Right hindlimb (tissue), 1 donor: ENCODE measurements at places on chromosomes 2 and 18.

GRCh38 chr2:200905618-200906296, 16.6 kb downstream of the NIF3L1 start:
- peak; percentile 72 for DNase-seq

DNA sequence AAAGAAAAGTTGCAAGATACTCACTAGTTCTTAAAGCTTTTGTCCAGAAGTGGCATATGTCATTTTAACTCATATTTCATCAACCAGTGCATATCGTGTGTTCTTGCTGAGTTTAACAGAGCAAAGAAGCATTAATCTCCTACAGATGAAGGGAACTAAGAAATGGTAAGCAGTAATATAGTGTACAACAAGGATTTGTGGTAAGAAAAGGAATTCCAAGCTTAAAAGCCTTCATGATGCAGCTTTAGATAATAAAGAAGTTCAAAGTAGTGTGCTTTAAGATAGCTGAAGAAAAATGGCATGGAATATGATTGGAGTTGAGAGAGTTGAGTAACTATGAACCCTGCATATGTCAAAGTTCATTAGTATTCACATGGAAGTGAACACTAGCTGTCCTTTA, 649.8 kb upstream of the FSHR start:
- no peak for DNase-seq

DNA sequence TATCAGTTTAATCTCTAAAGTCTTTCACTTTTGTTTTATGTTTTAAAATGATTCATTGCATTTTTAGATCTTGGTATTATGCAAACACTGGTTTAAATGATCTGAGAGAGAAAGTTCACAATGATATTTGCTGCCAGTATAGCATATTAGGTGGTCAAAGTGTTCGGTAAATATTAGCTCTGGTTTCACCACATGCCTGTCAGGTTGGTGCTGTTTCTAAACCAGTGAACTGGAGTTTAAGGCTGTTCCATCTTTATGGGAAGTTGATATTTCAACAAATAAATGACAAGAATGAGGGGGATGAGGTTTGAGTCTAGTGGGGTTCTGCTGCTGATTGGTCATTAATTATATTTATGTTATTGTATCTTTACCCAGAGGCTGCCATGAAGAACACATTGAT, 436.4 kb downstream of the DCDC2C start:
- DNase-seq: no peak

GRCh38 chr2:67054728-67055127, 342.4 kb upstream of the ETAA1 start:
- DNase-seq: no peak

DNA sequence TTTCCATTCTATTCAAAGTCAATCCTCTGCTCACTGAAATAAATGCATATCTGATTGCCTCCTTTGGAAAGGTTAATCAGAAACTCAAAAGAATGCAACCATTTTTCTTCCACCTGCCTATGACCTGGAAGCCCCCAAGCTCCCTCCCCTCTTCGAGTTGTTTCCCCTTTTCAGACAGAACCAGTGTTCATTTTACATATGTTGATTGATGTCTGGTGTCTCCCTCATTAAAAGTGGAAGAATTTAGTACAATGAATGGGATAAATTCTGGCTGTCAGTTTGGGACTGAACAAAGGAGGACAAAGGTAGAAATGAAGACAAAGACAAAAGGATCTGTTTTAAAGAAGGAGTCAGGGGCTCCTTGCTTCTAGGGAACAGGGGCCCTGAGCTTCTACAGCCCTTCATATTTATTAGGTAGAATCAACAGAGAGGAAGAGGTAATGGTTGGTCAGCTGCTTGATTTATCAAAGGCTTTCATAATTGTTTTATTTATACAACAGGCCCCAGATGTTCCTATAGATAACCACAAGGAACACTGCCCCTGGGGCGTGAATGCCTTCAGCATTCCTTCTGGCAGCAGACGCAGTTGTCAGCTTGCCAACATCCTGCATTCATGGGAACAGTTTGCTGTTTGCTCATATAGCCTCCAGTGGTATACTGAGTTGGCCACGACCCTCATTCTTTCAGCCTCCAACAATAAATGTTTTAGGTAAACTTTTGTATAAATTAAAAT, 949.8 kb upstream of the LRATD1 start:
- DNase-seq: no peak

DNA sequence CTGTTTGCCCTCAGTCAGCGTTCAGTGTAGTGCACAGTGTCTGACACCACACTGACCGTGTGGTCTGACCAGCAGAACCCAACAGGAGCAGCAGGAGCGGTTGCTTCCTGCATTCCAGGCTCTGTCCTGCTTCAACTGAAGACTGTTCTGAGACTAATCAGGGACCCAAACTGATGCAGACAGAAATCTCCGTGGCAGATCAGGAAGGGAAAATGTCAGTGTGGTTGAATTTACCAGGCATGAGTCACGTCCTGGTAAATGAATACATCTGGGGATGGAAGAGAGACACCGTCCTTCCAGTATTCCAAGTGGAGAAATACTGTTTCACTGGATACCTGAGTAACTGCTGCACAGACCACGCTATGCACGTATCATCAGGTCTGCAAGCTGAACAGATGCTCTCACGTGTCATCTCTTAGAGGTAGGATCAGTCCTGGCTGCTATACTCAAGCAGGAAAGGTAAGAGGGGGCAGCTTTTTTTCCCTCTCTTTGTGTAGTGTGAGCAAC, 223.6 kb upstream of the EPAS1 start:
- peak; percentile 40 for DNase-seq

- DNase-seq: no peak
Observed at GRCh38 chr18:78739882-78740677, 239.5 kb upstream of the SALL3 start.

DNA sequence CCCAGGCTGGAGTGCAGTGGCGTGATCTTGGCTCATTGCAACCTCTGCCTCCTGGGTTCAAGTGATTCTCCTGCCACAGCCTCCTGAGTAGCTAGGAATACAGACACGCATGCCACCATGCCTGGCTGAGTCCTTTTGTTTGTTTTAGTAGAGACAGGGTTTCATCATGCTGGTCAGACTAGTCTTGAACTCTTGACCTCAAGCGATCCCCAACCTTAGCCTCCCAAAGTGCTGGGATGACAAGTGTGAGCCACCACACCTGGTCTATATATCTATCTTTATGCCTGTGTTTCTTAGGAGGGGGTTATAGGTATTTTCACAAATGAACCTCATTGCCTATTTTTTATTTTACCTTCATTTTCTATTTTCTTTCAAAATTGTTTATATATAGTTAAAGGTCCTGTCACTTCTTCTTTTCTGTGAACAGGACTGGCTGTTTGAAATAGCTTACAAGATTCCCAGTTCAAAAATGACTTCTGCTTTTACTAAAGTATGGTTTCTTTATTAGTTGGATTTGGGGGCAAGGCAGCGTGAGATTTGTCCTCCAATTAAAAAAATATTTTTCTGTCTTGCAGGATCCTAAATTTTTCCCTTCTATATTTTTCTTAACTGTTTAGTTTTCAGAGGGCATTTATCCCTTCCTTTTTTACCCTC, 16.4 kb upstream of the MARCHF7 start:
- no peak for DNase-seq

DNA sequence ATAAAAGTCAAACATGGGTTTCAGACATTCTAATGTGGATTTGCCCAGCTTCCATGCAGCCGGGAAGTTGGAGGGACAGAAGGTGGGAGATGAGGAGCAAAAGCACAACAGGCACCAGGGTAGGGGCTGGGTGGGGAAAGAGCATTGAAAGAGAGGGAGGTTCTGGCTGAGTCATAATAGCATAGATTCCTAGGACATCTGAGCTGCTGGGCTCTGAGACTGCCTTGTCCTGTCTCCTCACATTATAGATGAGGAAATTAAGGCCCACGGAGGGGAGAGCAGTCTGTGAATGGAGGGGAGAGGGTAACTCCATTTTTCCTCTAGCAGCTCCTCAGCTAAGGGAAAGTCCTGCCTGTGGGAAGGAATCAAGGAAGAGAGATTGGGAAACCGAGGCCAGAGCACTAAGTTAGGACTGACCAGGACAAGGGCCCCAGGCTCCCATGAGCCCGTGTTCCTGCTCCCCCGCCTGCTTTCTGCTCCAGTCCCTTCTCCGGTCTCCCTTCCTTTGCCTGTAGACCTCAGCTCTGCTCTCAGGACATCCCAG, 26.2 kb downstream of the SH2D6 start:
- no peak for DNase-seq

GRCh38 chr18:48892146-48892855, 58.5 kb downstream of the SMAD7 start:
- DNase-seq: no peak

DNA sequence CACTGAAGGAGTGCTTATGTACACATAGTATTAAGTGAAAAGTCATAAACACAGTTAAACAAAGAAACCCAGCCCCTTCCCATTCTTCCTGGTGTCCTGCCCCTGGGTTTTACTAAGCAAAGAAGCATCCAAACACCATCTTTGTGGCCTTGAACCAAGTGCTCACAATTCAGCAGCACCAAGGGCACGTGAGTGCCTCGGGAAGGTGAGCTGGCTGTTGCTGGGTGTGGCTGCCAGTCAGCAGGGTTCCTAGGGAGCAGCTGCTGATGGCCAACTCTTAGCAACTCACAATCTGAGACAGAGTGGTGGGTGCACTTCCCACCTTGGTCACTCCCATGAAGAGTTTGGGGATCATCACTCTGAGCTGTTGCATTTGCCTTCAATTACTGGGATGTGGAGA, 97.7 kb upstream of the PGAP1 start:
- DNase-seq: no peak

DNA sequence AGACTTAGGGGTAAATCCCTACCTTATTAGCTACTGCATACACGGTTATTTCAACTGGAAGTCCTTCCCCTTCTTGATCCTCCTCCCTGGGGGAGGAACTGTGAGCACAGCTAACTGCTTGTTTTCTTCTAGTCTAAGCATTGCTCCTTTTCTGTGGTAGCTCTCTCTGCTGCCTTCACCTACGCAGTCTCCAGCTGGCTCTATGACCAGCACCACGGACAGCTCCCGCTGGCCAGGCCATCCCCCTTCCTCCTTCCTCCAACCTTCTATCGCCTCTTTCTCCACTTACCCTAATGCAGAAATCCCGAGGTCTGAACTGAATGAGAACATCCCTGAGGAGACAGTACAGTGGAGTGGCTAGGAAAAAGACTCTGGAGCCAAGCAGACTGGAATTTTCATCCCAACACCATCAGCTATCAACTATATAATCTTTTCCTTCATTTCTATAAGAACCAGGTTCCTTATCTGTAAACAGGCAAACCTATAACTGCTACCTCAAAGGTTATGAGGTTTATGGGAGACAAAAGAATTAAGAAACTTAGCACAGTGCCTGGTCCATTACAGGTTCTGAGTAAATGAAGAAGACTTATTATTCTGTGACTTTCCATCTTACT, 4.7 kb upstream of the CFAP65 start:
- DNase-seq: peak; percentile 50

DNA sequence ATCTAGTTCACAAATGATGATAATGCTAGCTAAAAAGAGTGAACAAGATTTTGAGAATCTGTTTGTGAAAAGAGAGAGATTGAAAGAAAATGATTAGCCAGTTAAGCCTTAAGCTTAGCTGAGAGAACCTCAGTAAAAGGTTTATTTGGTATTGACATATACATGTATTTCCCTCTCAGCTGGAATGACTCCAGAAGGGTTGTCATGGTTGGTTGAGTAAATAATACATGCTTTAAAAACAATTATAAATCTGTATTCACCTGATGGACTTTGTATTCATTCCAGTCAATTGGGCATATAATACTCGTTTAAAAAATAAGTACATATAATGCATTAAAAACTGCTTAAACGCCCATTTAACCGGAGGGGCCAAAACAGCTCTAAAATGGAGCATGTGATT, 181.4 kb downstream of the GRB14 start:
- DNase-seq: no peak

- DNase-seq: peak; percentile 61
Observed at GRCh38 chr2:63861220-63861822, 19.6 kb downstream of the UGP2 start.

GRCh38 chr2:109516445-109517117, 97.2 kb downstream of the SEPTIN10 start:
- DNase-seq: peak; percentile 48

DNA sequence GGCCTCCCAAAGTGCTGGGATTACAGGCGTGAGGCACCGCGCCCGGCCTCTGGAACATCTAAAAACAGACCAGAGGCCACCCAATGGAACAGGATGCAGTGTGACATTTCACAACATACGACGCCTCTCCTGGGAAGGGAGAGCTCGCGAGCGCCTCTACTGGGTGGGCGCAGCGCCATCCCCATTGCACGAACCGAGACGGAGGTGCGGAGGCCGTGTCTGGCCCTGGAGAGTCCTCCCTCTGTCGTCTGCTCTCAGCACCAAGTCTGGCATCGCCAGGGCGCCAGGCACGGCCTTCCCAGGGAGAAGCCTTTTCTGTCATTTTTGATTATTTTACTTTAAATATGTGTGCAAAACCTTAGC, 9.4 kb upstream of the GBX2 start:
- no peak for DNase-seq

GRCh38 chr2:11578986-11579774, 45.3 kb downstream of the GREB1 start:
- no peak for DNase-seq

DNA sequence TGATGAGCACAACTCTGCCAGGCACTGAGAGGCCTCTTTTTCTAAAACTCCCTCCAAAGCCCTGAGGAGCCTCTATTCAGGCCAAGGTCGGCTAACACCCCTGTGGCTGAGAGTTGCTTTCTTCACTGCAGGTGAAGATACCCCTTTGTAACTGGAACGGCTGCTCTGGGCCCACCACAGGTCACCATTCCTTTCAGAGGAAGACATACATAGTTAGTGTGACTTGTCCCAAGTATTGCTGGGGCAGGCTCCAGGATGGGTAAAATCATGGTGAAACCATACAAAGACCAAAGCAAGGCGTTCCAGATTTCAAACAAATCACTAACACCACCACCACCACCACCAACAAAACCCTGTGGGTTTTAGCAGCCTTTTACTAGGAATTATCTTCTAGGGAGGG, 36.8 kb downstream of the CHST10 start:
- no peak for DNase-seq

DNA sequence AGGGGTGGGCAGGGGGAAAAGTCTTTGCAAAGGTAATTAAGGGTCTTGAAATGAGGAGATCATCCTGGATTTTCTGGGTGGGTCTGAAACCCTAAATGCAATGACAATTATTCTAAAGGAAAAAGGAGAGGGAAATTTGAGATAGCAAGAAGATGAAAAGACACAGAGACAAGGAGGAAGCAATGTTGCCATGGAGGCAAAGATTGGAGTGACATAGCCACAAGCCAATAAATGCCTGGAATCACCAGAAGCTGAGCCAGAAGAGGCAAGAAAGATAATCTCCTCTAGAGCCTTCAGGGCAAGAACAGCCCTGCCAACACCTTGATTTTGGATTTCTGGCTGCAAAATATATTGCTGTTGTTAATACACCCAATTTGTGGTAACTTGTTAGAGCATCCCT, 1246.3 kb upstream of the PIK3C3 start:
- no peak for DNase-seq

DNA sequence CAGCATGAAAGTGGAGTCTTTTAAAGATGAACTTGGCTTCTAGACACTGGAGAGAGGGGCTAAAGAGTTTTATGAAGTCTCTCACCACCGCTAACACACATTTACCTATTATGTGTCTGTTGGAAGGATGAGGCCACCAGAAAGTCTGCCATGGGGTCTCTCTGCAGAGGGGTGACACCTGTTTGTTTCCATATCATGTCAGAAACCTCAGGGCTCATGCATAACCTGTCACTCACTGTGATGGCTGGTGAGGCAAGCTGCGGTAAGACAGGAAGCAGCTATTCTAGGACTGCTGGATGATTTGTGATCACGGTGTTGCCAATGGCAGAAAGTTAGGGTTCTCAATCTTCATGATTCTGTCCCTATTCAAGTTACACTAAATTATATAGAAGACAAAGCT, 60.8 kb upstream of the DNMT3A start:
- DNase-seq: no peak

GRCh38 chr2:173095356-173095755, 19.7 kb downstream of the MAP3K20 start:
- DNase-seq: no peak
